ENCODE measurements at places on chromosomes 3 and 15. TPM values are rescaled to one million over a fixed set of nuclear protein-coding genes. Genes with fewer than 3 reads are reported as not detected.

GRCh38 chr3:3309887-3310286, 130.4 kb upstream of the CRBN start:
- DNase-seq, result no peak

GRCh38 chr3:141955175-141955574, 78.7 kb downstream of the ATP1B3 start:
- DNase-seq, result no peak

DNA sequence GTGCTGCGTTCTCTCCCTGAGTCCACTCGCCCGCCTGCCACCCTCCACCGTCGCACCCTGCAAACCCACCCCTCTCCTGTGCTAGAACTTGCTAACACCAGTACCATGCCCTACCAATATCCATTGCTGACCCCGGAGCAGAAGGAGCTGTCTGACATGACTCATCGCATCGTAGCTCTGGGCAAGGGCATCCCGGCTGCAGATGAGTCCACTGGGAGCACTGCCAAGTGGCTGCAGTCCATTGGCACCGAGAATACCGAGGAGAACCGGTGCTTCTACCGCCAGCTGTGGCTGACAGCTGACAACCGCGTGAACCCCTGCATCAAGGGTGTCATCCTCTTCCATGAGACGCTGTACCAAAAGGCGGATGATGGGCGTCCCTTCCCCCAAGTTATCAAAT, 4.9 kb upstream of the ALAS1 start:
- DNase-seq, result no peak

- DNase-seq, result no peak
Observed at GRCh38 chr3:132290833-132291232, 26.4 kb upstream of the ACP3 start.

P2RY12 gene
- total RNA-seq, result not detected
